ENCODE measurements at places on chromosomes 5 and 9.
A peak's percentile ranks its signal among the peaks of the same experiment; 100 is the strongest.

DNA sequence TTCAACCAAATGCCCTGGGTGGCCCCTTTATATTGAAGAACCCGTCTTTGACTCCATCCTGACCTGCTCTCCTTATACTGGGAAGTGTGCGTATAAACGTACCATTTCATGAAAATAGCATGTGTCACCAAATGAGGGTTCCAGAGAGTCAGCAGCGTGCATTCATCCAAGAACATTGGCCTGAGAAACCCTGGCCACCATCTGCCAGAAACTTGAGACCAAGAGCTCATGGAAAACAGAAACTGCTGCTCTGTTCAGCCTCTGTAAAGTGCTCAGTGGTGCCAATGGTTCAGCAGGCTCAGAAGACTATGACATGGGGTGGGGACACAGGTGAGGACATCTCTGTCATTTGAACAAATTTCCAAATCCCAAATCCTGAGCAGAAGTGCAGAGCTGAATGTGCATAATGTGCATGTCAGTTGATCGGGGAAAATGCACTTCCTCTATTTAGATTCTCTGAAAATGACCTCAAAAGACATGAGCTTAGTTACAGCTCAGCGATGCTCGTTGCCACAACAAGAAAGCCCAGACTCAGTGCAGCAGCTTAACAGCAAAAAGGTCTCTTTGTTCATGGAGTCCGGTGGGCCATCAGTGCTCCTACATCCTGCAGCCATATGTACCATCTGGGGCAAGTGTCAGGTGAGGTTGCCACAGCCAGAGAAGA lies 176.1 kb downstream of the ATPSCKMT start:
- no peak for DNase-seq

DNA sequence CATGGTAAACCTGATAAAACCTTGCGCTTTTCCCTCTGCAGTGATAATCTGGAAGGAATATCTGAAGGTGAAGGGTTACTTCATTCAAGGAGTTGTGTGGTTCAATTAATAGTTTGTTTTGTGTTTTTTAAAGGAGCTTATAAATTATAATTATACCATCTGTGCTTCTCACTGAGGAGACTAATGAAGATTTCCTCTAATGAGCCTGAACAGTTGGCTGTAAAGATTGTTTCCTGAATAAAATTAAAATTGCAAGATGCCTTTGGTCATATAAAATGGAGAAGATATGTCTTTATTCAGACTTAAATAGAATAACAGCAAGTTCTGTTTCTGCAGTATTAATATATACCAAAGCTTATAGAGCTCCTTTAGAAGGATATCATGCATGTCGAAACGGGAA lies 59.9 kb downstream of the GAPVD1 start:
- DNase-seq = no peak

DNA sequence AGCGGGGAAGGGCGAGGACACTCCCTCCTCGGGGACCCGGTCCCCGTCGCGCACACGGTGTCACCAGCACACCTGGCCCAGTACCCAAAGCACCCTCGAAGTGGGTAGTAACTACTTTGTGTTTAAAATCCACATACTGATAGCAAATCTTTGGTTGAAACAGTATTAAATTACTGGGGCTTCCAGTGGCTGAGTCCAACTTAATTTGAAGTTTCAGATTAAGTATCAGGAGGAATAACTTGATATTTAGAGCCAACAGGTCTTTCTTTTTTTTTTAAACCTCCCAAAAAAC lies 615 bp downstream of the ATG10 start:
- DNase-seq = no peak

DNA sequence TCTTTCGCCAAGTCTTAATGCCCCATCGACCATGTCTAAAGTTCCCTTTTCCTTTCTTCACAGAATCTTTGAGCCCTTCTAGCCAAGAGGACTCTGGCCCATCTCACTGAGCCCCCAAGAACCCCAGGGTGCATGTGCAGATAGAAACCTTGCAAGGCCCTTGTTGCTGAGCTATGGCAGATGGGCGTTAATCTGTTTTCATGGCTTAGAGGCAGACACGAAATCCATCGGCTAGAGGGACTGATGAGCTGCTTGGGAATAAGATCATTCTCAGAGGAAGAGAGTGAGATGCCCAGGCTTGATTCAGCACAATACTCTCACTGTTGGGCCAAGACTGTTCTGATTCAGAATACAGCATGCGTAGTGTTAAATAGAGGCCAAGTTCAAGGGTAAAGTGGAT lies 262.5 kb upstream of the C9orf72 start:
- no peak for DNase-seq

DNA sequence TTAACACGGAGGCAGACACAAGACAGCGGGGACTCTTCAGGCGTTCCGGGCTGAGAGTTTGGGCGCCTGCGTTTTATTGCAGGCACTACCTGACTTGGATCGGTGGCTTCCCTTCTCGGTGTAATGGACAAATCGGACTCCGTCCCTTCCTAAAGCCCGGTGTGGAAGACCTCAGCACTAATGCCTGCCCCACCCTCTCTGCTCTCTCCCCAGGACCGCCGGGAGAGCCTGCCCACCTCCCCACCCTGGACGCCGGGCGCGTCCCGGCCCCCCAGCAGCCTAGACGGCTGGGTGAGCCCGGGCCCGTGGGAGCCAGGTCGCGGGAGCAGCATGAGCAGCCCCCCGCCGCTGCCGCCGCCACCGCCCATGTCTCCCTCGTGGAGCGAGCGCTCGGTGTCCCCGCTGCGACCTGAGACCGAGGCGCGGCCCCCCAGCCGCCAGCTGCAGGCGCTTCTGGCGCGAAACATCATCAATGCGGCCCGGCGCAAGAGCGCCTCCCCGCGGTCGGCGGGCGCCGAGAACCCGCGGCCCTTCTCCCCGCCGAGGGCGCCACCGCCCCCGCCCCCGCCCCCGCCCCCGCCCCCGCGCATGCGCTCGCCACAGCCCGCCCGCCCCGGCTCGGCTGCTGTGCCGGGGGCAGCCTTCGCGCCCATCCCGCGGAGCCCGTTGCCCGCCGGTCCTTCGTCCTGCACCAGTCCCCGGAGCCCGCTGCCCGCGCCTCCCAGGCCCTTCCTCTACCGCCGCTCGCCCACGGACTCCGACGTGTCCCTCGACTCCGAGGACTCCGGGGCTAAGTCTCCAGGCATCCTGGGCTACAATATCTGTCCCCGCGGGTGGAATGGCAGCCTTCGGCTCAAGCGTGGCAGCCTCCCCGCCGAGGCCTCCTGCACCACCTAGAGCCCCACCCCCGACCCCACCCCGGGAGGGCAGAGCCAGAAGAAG lies 4.6 kb upstream of the MYOZ3 start:
- peak; percentile 77 for DNase-seq

- DNase-seq = no peak
These were observed 3.8 kb downstream of the PCDH1 start for GRCh38 chr5:141874262-141874964.

- no peak for DNase-seq
These were observed 118.1 kb downstream of the CCDC171 start for GRCh38 chr9:15670894-15671293.
